ENCODE measurements at places on chromosomes 16 and 17.
A peak's percentile ranks its signal among the peaks of the same experiment; 100 is the strongest.

GRCh38 chr16:1877804-1878203, 5.8 kb upstream of the MEIOB start:
- DNase-seq, result no peak

DNA sequence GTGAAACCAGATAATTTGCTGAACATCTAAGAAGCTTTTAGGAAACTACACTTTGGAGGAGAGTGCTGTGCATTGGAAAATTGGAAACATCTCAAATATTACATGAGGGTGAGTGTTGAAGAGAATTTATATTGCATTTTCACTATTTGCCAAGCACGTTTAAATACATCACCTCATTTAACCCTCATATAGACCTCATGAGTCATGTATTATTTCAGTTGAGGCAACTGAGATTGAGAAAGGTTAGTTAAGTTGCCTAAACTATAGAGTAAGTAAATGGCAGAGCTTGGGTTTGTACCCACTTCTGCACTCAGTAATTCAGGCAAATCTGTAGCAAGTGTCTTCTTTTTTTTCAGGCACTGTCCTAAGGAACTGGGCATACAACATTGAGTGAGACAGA, 3.7 kb upstream of the NLK start:
- no peak for DNase-seq

- no peak for DNase-seq
These were observed 66.1 kb downstream of the C16orf78 start for GRCh38 chr16:49439676-49440075.

GRCh38 chr17:18158022-18158600, 25.5 kb upstream of the ALKBH5 start:
- DNase-seq, result peak; percentile 96

DNA sequence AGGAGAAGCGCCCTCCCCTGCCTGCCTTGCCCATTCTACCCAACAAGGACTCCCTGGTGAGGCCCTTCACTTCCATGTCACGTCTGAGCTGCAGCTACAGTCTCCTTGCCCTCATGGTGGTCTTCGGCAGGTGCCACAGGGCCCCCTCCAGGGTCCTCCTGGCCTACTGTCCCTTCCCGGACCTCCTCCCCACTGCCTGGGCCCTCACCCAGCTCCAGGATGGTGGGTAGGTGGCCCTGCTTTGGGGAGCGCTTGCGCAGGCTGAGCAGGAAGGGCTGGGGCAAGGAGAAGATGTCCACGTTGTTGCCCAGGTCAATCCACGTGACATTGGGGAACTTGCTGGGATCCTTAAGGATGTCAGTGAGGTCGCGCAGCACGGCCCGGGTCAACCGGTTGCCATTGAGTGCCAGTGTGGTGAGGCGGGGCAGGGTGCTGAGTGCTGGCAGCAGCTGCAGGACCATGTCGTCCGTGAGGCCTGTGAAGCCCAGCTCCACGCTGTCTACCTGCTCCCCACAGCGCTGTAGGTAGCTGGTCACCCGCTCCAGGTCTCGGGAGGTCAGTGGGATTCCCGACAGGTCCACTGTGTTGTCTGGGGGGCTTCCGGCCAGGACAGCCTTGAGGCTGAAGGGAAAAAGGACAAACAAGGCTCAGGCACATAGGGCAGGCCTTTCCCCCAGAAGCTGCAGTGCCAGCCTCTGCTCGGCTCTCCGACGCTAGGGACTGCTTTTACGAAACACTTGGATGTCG, 28.3 kb downstream of the TRPV2 start:
- peak; percentile 26 for DNase-seq
